Central memory CD4-positive, alpha-beta T cell (primary cell): ENCODE measurements at places on chromosomes 6 and 20.

DNA sequence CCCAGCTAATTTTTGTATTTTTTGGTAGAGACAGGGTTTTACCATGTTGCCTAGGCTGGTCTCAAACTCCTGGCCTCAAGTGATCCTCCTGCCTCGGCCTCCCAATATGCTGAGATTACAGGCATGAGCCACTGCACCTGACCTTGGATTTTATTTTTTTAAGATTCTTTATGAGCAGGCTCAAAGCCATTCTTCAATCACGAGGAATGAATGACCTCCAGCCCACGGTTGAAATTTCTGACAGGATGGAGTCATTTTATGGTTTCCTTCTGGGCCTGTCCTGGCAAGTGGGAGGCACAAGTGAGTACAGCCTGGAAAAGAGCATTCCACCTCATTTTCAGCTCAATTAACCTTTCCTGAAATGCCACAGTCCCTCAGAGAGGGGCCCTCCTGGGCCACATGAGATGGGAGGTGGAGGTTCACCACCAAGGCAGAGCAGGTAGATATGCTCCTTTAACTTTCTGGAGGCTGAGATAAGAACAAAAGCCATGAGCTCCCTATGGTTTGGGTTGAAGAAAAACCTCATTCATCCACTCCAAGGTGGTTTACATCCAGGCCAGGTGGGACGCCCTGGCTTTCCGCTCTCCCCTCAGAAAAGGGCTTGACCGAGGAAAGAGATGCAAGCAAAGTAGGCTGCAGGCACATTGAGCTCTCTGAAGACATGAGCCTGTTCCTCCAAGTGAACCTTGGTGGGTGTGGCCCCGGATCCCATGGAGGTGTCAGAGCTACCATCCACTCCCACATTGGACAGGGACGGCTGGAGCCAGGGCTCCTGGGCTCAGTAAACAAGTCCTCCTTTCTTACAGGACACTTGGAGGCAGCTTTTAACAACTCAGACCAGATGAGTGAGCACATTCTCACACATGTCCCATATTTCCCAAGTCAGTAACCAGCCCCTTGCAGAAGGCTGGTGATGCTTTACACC is 208.5 kb upstream of the SSTR4 start:
- DNase-seq = no peak

- no peak for DNase-seq
These were observed 212.5 kb downstream of the C6orf118 start for GRCh38 chr6:165096868-165097267.

GRCh38 chr6:31430449-31430848 is 27.1 kb downstream of the MICA start:
- peak; percentile 10 for DNase-seq

- DNase-seq = no peak
These were observed 303 bp downstream of the ILRUN start for GRCh38 chr6:34696189-34696738.

GRCh38 chr6:132244744-132245143 is 156.5 kb downstream of the MOXD1 start:
- no peak for DNase-seq

GRCh38 chr6:38617856-38618255 is 21.9 kb downstream of the BTBD9 start:
- DNase-seq = no peak

- DNase-seq = no peak
These were observed 21.5 kb upstream of the ELOVL2 start for GRCh38 chr6:11065436-11066202.

DNA sequence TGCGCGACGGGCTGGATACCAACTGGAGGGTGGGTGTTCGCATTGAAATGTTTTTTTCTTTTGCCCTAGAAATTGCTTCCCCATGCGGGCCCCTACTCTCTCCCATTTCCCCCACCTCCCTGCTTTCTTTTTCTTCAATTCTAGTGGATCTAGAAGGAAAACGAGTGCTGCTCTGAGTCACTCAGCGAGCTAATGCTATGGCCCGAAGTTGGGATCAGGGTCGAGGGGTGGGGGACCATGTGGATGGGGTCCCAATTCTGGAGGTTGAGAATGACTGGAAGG is 71.5 kb downstream of the SOX4 start:
- DNase-seq = no peak

DNA sequence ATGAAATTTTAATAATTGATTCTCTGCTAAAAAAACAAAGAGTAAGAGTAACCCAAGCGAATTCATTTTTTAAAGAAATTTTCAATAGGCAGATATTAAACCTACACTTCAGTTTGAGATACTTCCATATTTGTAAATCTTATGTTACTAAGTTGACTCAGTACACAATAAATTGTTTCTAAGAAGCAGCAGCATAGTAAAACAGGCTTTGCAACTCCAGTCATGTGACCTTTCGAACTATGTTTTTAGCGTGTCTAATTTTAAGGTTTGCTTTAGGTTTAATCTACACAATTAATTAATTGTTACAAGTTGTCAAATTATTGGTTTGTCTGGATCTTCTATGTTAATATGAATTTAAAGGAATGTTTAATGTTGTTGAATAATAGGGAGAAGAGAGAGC is 708.9 kb upstream of the CITED2 start:
- DNase-seq = no peak

DNA sequence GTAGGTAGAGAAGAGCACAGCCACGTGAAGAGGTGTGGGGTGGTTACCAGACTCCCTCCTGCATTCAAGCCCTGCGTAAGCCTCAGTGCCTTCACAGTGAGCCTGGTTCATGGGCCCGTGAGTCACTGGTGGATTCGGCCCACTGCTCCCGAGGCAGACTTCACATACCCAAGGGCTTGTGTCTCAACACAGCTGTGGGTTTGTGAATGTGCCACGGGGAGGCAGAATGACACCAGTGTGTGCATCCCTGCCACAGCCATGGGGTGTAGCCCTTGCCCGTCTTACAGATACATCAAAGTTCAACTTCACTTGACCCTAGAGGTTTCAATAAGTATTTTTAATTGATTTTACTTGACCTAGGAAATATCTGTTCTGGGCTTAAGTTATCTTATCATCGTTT is 108.5 kb downstream of the MAP3K4 start:
- no peak for DNase-seq

DNA sequence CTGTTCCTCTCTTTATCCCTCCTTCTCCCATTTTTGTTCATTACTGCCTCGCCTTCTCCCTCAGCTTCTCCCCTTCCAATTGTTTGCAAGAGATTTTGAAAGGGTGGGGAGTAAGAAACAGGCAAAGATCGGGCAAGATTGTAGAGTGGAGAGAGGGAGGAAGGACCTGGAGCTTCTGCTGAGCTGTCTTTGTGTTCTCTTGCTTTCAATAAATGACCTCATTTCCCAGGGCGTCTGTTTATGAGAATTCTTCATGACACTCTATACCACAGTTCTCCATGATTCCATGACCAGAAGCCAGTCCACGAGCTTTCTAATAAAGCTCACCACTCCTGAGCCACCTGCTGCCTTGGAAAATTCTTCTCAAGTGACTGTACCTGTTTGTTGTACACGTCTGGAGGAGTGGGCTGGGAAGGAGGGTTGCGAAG is 50.0 kb upstream of the PLEKHG1 start:
- DNase-seq = no peak

DNA sequence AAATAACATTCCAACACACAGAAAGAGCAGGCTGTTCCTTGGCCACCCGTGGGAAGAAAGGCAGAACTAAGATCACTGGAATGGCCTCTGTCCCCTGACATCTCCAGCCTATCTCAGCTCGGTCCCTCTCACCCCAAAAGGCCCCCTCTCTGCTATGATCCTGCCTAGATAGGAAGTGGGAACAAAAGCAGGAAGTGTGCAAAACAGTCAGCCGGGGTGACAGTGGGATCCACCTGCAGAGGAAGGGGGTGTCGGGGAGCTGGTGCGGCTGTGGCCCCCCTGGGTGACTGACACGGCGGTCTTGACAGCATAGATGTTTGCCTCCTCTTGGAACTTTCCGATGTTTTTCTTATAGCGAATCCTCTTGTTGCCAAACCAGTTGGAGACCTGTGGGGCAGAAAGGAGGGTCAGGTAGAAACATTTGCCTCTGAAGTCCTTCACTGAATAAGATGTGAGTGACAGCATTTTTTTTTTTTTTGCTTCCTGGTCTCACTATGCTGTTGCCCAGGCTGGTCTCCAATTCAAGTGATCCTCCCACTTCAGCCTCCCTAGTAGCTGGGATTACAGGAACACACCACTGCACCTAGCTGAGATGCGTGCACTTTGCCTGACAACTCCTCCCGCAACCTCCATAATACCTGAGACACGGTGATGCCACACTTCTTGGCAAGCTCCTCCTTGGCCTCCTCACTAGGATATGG is 2.8 kb downstream of the PBX2 start:
- DNase-seq = no peak

DNA sequence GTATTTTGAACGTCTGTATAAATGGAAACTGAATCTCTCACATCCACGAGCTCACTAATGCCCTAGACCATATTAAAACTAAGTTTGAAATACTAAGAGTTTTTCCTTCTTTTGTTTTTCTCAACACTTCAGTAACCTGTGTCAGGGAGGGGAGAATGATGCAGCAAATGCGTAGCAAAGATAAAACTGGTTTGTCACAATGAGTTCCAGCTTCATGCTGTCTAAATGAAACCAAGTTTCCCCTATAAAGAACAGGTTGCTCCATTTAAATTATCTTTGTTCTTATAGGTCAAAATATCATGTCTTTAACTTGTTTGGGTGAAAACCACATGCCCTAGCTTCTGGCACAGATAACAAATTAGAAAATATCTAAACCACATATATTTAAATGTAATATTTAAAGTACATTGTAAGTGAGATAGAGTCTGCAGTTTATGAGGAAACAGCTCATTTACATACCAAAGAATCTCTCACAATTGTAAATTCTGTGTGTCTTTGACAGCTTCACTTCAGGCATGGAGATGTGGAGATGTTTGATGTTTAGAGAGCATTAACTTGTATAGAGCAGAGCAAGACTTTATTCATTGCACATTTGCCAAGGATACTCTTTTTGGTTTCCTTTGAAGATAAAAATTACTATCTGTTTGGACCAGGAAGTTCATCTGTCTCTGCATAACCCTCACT is 7.3 kb downstream of the TRDN start:
- no peak for DNase-seq

GRCh38 chr6:155212106-155212505 is 51.7 kb upstream of the CLDN20 start:
- no peak for DNase-seq

DNA sequence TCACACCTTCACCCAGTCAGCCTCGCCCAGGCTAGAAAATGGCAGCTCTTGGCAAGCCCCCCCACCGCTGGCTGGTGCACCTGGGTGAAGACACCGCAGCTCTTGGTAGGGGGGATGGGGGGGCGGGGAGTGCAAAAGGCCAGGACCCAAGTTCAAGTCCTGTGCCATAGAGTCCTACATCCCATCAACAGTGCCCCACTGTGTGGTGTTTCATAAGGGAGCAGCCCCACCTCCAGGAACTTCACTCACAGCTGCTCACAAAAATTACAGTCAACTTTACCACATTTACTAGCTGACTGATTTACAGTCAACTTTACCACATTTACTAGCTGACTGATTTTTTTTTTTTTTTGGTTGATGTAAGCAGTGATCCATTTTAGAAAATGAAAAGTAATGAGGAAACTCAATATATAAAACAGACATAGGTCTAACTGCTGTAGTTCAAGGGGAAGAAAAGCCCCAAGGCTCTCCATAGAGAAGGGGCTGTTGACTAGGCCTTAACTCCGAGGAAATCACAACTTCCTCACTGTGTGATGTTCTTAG is 208.9 kb upstream of the SNX9 start:
- DNase-seq = no peak

- no peak for DNase-seq
These were observed 246.3 kb upstream of the RREB1 start for GRCh38 chr6:6861351-6861894.

DNA sequence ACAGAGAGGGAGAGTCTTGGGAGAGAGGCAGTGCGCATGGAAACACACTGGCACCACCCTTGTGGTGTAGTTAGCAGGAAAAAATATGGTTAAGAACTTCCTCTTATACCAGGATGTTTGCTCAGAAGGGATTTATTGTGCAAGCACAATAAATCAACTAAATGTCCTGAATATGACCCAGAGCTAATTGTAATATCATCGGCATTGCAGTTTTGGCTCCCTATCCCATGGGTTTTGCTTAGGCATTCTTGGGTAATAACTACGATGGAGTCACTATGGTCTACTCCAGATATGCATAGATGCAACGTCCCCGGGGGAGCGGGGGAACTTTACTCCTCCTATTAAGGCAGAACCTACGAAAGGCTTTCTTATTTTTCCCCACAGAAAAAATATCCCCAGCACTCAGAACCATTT is 751.6 kb downstream of the EYS start:
- no peak for DNase-seq

DNA sequence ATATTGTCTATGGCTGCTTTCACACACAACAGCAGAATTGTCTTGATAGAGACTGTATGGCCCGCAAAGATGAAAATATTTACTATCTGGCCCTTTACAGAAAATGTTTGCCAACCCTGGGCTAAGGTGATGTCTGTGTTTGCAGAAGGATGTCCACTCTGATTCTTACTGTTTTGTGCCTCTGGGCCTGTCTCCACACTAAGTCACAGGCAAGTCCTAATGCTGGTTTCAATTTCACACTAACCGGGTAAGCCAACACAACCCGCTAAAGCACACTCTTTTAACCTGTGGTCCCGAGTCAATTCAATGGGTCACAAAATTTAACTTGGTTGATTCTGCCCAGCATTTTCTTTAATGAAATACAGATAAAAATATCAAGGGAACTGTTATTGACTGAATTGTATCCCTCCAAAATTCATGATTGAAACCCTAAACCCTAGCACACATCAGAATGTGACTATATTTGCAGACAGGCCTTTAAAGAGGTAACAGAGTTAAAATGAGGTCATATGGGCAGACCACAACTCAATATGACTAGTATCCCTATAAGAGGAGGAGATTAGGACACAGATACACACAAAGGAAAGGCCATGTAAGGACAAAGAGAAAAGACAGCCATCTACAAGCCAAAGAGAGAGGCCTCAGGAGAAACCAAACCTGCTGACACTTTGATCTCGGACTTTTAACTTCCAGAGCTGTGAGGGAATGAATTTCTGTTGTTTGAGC is 78.4 kb downstream of the FYN start:
- DNase-seq = no peak

DNA sequence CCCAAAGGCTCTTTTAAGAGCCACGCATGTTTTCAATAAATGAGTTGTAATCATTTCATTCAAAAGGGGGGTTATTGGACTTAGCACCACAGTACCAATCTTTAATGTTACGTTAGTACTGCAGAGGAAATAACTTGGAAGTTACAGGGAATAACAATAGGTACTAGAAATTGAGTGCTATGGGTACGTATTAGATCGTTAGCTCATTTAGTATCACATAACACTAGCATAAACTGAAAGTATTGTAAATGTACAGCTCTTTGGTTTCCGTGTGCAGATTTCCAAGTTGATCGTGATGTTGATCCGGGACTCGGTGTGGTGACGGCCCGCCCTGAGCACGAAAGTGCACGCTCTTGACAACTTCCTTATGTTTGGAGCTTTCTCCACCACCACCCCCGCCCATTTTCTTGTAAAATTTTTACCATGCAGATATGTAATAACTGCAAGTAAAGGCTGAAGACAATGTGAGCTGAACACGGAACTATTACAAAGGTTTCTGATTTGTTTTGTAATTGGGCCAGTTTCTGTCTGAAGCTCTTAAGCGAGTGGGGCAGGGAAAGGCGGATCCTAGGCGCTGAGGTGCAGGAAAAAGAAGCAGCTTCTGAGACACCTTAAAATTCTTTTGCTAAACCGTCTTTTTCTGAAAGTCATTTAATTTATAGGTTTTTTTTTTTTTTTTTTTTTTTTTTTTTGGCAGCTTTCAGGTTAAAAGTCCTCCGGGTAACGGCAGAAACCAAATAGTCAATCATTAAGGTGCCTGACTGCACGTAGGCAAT is 71.5 kb downstream of the HFE start:
- peak; percentile 81 for DNase-seq
